ENCODE measurements at places on chromosomes 5 and 9.

GRCh38 chr9:136808806-136809158 lies 1.0 kb downstream of the RABL6 start:
- DNase-seq, result no peak

DNA sequence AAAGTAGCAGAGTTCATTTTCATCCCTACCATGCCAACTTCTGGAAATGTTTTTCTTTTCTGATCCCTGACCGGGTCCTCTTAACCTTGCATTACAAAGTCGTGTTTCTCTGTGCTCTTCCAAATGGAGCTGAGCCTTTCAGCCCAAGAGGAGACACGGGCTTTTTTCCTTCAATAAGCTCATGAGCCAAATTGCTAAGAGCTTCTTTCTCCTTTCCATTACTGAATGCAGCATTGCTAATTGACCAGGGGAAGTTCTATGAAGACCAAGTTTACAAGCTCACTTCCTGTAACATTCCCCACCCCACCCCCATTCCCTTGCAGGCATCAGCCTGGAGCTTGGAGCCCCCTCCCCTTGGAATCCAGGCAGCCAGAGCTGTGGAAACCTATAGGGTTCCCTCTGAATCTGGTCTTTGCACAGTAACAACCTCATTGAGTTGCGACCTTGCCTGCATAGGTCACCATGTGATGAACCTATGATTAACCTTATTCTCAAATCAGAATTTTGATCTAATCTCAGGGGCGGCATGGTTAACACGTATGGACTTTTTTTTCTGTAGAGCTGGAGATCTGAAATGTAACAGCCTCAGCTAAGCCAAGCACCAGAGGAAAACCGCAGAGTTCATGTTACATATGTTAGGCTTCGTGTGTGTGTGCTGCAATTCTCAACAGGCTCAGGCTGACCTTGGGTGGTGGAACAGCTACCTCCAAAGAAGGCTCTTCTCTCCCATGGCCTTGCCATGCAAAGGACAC lies 395.7 kb upstream of the ZNF462 start:
- no peak for DNase-seq

- DNase-seq, result no peak
These were observed 30.2 kb downstream of the GOLGA2 start for GRCh38 chr9:128245421-128246151.

- no peak for DNase-seq
These were observed 26.2 kb downstream of the IRF1 start for GRCh38 chr5:132464156-132464939.

- DNase-seq, result peak; percentile 67
These were observed 403.5 kb upstream of the ST8SIA4 start for GRCh38 chr5:101306391-101307137.

DNA sequence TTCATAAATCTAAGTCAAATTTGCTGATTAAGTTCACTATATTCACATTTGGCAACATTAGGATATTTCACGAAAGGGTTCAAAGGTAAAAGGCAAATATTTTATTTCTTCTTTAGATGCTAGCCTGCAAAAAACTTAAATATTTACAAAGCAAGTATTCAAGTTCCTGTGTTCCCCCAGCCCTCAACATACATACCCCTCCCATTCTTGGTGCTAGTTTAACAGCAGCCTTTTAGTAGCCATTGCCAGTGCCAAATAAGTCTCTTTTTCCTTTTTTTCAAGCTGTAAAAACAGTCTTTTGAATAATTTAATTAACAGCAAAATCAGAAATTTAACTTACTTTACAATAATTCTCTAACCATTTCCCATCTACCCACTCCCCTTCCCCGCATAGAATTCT lies 288.5 kb upstream of the TMEM161B start:
- DNase-seq, result no peak

DNA sequence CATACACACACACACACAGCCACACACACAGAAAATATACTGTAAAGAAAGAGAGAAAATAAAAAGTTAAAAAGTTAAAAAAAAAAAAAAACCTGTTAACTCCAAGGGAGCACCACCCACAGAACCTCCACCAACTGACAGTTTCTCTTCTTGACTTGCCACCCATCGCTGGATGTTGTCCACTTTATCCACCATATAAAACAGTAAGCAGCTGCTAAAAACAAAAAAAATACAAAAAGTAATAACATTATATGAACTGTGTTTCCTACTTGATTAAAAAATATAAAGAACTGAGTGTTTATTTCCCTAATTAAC lies 1.2 kb downstream of the PURA start:
- DNase-seq, result no peak

- no peak for DNase-seq
These were observed 10.4 kb downstream of the MARCHF3 start for GRCh38 chr5:127019928-127020327.

GRCh38 chr5:22541037-22541436 lies 312.1 kb downstream of the CDH12 start:
- DNase-seq, result peak; percentile 8

DNA sequence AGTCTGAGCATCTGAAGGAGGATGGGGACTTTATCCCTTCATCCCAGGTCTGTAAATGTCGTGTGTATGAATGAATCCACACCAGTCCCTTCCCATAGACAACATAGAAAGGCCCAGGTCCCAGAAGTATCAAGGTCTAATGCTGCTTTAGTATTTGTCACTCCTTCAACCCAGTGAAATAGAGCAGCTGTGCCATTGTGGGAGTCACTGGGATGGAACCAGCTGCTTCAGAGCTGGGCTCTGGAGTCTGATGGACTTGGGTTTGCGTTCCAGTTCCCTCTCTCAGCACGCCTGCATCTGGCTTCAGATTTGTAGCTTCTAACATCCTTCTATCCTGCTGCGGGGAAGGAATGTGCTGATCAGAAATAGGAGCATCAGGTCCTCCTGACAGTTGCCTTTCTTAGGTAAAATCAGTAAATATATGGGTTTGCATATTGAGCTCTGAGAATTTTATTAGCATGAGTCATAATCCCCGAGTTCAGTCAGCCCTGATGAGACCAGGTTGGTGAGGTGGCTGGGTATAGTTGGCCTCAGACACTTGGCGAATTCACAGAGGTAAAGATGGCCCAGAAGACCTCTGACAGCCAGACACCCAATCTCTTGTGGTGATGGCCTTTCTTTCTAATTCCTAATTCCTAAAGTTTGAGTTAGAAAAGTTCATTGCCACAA lies 10.1 kb downstream of the ACO1 start:
- DNase-seq, result no peak

GRCh38 chr5:108024986-108025385 lies 354.2 kb upstream of the EFNA5 start:
- peak; percentile 37 for DNase-seq

DNA sequence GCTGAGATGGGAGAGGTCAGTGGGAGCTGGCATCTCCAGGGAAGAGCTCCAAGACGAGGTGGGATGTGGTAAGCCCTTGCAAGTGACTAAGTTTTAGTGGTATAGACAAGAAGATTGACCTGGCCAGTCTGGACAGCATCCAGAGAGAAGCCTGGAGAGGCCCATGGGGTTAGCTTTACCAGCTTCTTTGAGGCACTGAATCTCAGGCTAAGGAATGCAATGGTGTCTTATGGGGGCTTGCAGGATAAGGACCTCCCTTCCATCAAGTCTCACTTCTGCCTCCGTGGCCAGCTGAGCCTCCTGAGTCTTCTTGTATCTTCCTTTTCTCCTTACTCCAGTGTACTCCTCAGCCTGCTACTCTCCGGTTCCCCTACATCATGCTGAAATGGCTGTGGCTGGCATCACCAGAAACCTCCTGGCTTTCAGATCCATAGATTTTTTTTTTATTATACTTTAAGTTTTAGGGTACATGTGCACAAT lies 56.5 kb upstream of the JADE2 start:
- no peak for DNase-seq

- DNase-seq, result no peak
These were observed 77.5 kb downstream of the PSD2 start for GRCh38 chr5:139872851-139873794.

DNA sequence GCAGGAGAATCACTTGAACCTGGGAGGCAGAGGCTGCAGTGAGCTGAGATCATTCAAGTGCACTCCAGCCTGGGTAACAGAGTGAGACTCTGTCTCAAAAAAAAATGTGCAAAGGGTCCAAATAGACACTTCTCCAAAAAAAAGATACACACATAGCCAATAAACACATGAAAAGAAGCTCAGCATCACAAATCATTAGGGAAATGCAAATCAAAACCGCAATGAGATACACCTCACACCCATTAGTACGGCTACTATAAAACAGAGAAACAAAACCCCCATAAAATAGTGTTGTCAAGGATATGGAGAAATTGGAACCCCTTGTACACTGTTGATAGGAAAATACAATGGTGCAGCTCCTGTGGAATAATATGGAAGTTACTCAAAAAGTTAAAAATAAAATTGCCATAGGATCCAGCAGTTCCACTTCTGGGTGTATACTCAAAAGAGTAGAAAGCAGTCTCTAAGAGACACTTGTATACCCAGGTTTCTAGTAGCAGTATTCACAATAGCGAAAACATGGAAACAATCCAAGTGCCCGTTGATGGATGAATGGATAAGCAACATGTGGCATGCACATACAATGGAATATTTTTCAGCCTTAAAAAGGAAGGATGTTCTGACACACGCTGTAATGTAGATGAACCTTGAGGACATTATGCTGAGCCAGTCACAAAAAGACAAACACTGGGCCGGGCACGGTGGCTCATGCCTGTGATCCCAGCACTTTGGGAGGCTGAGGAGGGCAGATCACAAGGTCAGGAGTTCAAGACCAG lies 57.2 kb upstream of the PPARGC1B start:
- no peak for DNase-seq

GRCh38 chr9:35557320-35557719 lies 47.7 kb upstream of the TESK1 start:
- no peak for DNase-seq

DNA sequence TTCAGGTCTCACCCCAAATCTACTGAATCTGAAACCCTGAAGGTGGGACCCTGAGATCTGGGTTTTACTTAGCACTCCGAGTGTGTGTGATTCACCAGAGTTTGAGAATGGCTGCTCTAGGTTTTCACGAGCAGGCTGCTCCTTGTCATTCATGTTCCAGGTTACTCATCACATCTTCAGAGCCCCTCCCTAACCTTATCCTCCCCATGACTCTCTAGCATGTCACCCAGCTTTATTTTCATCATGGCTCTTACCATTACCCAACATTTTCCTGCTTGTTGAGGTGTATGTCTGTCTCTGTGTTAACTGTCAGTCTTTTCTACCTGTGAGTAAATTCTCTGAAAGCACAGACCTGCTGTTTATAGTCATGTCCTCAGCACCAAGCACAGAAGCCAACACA lies 319.2 kb downstream of the NSG2 start:
- no peak for DNase-seq

GRCh38 chr5:15013654-15014463 lies 142.3 kb upstream of the ANKH start:
- DNase-seq, result no peak

DNA sequence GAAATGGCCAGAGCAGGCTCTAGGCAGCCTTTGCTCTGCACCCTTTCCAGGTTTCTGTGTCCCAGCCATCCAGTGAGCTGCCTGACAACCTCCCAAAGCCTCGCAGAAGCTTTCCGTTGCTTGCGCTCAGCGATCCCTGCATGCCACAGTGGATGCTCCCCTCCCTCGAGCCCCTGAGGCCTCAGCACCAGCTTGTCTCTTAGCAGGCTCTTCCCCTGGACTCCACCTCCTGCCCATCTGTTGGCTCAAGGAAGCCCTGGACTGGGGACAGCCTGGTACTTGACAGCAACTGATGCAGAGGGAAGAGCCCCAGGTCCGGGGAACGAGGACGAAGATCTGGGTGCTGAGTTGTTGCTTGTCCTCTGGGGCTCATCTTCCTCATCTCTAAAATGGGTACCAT lies 23.2 kb downstream of the TSPAN17 start:
- no peak for DNase-seq

GRCh38 chr9:133200631-133201030 lies 8.4 kb downstream of the OBP2B start:
- no peak for DNase-seq

Data from NCI-H1436 treated with DMSO at 0.1 percent for 48 hours (cell line).